ENCODE measurements at places on chromosomes 2 and 18.

DNA sequence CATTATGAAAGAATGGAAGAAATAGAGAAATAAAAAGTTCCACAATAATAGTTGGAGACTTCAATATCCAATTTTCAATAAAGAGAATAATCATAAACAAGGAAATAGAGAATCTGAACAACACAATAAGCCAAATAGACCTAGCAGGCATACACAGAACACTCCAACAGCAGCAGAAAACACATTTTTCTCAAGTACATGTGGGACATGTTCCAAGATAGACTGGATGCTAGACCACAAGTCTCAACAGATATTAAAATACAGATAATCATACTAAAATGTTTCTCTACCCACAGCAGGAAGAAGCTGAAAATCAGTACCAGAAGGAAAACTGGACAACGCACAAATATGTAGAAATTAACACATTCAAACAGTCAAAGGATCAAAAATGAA, 113.9 kb downstream of the USP34 start:
- no peak for DNase-seq

DNA sequence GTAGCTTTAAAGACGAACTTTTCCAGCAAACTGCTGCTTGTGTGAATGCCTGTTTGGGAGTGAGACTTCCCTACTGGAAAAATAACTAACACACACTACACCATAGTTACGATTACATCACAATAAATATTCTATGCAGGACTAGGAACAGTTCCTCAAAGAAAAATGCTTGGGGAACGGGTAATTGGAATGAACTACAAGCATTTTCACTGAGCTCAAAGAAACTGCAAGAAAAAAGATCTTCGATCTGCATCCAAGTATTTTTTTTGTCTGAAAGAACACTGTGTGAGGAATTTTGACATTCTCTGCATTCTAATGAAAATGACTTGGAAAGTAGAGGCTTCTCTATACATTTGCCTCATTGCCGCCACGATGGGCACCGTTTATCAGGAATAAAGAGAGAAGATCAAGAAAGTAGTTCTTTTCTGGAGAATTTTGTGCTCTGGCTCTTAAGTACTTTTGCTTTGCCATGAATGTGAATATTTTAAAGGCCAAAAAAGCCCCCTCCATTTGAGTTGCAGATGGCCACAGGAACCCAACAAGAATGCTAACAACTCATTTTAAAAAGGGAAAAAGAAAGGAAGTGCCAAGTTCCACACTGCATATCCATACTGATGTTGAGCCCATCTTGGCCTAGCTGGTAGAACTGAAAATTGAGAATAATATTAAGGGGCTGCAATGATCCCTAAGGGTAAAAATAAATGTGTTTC, 13.6 kb downstream of the LYPD1 start:
- DNase-seq, result no peak

DNA sequence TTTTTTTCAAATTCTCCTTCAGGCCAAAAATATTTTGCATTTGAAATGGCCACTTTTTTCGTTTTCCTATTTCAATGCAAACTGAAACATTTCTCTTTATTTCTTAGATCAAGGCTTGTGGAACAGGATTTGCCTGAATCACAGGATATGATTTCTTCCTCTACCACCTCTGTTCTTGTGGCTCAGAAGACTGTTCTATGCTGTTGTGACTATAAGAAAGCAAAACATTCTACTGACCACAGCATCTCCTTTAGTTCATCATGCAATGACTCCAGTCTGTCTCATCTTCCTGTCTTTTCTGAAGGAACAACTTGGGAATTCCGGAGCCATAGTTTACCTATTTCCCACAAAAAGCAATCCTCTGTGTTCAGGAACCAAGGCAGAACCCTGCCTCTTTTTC, 16.2 kb upstream of the ZNF512 start:
- DNase-seq, result no peak

GRCh38 chr2:32887125-32887524, 59.6 kb upstream of the LTBP1 start:
- no peak for DNase-seq

DNA sequence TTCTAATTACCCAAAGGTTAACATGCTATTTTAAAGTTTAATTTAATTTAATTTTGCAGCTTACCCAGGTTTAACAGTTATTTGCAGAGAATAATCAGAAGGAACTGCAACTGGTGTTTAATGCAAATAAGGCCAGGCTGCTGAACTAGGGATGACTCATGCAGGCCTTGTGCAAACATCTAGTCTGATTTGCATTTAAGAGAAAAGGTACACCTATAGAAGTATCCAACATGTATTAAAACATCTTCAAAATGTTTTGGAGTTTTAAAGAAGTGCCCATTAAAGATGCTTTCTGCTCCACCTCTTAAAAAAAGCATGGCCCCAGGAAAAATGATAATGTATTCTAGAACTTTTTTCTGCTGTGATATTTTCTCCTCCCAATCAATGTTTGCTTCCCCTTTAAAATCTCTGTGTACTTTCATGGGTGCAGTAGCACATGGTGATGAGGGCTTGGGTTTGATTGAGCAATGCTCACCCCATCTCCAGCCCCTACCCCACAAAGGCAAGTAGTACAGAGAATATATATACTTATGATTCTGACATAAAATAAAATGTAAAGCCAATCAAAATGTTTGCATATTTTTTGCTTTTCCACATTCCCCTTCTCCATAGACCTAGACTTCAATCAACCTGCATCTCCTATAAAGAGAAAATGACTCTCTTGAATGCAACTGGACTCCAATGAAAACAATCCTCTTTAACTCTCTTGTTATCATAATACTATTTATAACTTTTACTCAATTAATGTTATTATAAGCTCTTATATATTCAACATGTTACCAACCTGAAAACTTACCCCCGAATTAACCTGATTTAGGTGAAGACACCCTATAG, 54.1 kb downstream of the ATP8B1 start:
- peak; percentile 86 for DNase-seq

DNA sequence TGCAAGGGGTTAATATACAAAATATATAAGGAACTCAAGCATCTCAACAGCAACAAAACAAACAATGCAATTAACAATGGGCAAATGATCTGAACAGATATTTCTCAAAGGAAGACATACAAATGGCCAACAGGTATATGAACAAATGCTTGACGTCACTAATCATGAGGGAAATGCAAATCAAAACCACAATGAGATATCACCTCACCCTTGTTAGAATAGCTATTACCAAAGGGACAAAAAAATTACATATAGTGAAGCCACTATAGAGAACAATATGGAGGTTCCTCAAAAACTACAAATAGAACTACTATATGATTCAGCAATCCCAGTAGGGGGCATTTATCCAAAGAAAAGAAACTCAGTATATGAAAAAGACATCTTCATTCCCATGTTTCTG, 3.8 kb upstream of the SIGLEC15 start:
- DNase-seq, result no peak

- DNase-seq, result no peak
Observed at GRCh38 chr18:25136416-25137196, 215.4 kb downstream of the ZNF521 start.

GRCh38 chr2:11495844-11496681, 30.1 kb upstream of the E2F6 start:
- DNase-seq, result no peak

DNA sequence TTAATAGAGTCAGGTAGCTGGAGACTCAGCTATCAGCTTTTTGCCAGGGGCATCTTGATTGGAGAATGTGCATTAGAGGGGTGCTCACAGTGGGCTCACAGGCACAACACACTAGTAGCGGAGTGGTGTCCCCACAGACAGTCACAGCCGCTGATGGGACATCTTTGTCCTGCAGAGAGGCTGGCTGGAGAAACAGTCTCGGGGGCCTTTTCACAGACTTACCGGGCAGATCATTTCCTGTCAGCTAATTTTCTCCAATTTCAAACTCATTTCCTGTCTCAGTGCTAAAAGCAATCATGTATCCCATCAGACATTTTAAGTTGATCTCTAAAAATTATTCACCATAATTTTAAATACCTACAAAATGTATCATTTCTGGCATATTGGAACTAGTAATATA, 562.6 kb downstream of the DCDC2C start:
- DNase-seq, result no peak

DNA sequence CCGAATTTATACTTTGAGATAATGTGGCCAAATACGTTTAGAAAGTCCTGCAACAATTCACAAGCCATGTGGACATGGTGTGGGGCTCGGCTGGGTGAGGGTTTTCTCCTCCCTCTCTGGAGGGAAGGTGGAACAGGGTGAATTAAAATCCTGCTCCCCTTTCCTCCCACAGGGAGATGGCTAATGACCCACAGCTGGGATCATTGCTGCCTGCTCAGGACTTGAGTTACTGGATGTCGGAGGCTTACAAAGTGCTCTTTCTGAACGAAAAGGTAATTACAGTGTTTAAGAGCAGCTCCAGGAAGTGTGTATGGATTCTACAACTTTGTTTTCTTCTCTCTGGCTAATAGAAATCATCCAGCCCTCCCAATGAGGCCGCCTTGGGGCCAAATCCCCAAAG, 97.9 kb upstream of the ALKAL2 start:
- DNase-seq, result no peak
